ENCODE measurements at places on chromosomes 16 and 17.

GRCh38 chr16:11405331-11406176 lies 60.3 kb downstream of the RMI2 start:
- peak; percentile 88 for DNase-seq

GRCh38 chr17:676060-676700 lies 38.5 kb downstream of the VPS53 start:
- no peak for DNase-seq

DNA sequence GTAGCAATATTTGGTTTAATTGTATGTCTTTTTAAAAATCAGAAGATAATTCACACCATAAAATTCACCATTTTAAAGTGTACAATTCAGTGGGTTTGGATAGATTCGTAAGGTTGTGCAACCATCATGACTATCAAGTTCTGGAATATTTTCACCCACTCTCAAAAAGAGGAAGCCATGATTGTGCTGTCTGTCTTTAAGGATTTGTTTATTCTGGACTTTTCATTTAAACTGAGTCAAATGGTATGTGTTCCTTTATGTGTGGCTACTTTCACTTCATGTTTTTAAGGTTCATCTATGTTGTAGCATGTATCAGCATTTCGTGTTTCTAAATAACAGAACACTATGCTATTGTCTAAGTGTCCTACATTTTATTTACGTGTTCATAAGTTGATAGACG lies 68.1 kb upstream of the CPHXL start:
- no peak for DNase-seq

- DNase-seq: no peak
Measured at GRCh38 chr17:60372790-60373483, 19.0 kb downstream of the USP32 start.

GRCh38 chr17:16027708-16028584 lies 28.3 kb downstream of the TTC19 start:
- DNase-seq: peak; percentile 89

DNA sequence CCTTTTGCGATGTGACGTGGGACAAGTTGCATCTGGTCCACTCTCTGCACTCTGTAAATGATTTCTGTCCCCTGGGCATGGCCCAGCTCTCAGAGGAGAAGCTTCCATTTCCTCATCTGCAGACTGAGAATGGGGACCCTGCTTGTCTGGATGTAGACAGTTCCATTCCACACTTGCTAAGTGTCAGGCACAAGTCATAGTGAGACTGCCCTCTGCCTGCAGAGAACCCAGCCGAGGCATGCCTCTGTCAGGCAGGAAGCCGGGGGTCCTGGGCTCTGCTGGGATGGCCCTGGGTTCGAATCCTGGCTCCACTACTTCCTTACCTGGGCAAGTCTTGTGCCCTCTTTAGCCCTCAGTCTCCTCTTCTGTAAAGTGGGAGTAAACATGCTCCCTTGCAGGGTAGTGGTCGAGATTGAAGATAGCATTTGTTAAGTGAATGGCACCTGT lies 4.1 kb downstream of the MAP2K3 start:
- DNase-seq: peak; percentile 84

DNA sequence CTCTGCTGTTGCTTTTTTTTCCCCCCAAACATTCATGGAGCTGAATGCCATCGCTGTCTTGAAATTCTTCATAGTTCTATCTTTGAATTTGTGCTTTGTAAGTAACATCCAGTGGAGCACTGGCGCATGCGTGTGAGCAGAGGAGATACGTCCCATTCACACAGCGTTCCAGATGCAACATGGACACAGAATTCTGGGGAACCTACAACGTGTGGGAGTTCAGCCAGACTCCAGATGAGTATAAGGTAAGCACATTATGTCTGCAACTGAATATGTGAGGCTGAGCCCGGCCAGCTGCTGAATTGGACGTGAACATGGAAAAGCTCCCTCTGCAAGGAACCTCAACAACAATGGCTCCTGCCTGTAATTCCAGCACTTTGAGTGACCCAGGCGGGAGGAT lies 4.3 kb upstream of the ATP1B2 start:
- no peak for DNase-seq

GRCh38 chr17:75876190-75876937 lies 2.0 kb downstream of the TRIM47 start:
- peak; percentile 87 for DNase-seq

DNA sequence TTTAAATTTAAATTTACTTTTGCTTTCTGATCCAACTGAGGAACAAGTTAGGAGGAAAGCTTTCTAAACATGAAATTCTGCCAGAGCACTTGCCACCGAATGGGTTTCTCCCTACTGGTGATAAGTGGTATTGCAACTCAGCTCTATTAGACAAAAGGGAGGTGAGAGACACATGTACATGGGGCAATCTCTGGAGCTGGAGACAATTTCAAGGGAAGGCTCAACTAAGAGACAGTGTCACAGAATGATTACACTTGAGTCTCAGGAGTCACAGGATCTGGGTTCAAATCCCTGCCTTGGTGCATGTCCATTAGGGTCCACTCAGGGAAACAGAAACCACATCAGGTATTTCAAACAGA lies 37.4 kb downstream of the SOCS1 start:
- DNase-seq: no peak

DNA sequence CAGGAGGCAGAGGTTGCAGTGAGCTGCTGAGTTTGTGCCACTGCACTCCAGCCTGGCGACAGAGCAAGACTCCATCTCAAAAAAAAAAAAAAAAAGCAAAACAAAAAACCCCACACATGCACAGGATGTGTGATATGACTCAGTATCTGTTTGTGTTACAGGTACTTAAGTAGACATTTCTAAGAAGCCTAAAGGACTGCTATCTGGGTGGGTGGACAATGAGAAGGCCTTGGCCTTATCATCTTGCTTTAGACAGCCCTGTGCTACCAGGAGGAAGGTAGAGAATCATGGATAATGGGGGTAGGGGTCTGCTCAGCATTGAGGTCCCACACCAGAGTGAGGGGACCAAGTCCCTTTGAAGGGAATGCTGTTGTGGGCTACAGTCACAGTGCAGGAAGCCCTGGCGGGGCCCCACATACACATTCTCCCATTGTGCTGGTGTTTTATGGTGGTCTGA lies 26.7 kb downstream of the PLD6 start:
- DNase-seq: peak; percentile 18

DNA sequence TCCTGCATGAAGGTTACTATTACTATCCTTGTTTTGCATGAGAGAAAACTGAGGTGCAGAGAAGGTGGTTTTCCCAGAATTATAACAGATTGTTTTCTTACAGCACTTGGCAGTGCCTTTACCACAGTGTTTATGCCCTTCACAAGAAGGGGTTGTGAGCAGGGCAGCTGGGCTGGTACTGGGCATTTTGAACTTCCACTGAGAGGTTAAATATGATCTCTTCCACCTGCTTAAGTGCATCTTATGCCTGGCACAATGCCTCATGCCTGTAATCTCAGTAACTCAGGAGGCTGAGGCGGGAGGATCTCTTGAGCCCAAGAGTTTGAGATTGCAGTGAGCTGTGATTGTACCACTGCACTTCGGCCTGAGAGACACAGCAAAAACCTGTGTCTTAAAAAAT lies 36.2 kb downstream of the NDE1 start:
- DNase-seq: no peak

DNA sequence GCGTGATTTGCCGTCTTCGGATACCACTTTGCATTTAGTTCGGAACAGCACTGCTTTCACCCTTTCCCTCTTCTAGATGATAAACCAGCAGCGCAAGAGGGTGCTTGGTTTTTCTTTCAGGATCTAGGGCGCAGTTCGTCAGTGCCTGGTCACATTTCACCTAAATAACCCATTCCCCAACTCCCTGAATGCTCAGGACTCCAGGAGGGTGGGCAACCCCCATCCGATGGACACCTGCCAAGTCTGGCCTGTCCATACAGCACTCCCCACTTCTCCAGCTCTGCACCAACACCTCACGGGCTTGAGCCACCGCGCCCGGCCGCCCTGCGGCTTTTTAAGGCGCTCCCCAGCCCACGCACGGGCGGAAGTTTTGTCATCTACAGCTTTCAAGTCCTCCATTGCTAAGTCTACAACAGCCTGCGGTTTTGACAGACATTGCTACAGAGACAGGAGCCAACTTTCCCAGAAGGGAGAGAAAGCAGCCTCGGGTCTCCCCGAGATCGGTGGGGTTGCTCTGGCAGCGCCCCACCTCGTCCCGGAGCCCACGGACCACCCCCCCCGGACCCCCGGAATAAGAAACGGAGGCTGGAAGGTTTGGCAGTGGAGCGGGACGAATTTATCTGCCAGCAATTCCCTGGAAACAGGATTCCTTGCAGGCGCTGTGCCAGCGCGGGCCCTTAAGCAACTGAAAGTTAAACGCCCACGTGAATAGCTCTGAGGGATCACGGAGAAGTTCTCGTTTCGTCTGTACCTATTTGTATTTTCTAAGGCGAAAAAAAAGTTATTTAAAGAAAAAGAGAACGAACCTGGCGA lies 38.6 kb upstream of the SLFN13 start:
- DNase-seq: peak; percentile 97

DNA sequence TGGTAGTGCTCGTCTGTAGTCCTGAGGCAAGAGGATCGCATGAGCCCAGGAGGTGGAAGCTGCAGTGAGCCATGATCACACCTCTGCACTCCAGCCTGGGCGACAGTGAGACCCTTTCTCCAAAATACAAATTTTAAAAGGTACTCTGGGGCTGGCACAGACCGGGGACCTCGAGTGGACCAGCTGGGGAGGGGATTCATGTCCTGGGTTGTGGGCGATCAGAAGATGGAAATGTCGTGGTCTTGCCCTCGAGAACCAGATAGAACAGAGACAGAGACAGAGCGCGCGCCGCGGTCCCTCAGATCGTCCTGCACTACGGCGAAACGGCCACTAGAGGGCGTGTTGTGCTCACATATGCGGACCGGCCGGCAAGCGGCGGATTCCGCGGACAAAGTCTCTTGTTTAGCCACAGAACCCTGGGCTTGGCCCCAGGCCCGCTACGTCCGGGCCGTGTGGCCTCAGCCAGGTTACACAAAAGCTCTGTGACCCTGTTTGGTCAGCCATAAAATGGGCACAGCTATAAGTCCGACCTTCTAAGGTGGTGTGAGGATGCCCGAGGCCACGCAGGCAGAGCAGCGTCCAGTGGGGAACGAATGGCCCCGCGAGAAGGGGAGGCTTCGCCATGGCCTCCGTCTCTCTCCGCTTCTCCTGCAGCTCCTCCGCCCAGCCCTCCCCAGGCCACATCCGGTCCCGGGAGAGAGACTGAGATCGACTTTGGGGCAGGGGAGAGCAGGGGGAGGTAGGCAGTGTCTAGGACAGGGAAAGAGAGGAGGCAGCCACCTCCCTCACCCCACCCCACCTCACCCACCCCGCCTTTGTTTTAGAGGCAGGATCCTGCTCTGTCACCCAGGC lies 14.6 kb upstream of the SBK1 start:
- peak; percentile 96 for DNase-seq

GRCh38 chr16:65689726-65690125 lies 567.9 kb upstream of the CDH11 start:
- no peak for DNase-seq

- DNase-seq: peak; percentile 46
Measured at GRCh38 chr17:60941028-60941427, 263.4 kb downstream of the BCAS3 start.

DNA sequence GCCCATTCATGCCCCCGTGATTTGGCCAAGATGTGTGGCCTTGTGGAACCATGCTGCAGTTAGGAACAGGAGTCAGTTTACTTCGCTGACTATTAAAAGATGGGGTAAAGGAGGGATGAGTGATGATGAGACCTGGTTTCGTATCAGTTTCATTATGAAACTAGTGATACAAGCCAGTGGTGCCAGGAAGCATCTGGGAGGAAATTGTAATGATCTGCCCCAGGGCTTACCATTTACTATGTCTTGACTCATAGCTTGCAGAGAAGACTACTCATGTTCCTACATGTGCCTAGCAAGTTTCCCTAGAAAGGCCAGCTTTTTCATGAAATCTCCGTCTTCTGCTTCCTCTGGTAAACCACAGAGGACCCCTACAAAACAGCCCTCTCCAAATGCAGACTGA lies 23.2 kb downstream of the CDH3 start:
- DNase-seq: no peak

- no peak for DNase-seq
Measured at GRCh38 chr17:16512011-16512410, 20.0 kb upstream of the LRRC75A start.

GRCh38 chr17:19720631-19721426 lies 4.4 kb upstream of the SLC47A2 start:
- DNase-seq: peak; percentile 51

DNA sequence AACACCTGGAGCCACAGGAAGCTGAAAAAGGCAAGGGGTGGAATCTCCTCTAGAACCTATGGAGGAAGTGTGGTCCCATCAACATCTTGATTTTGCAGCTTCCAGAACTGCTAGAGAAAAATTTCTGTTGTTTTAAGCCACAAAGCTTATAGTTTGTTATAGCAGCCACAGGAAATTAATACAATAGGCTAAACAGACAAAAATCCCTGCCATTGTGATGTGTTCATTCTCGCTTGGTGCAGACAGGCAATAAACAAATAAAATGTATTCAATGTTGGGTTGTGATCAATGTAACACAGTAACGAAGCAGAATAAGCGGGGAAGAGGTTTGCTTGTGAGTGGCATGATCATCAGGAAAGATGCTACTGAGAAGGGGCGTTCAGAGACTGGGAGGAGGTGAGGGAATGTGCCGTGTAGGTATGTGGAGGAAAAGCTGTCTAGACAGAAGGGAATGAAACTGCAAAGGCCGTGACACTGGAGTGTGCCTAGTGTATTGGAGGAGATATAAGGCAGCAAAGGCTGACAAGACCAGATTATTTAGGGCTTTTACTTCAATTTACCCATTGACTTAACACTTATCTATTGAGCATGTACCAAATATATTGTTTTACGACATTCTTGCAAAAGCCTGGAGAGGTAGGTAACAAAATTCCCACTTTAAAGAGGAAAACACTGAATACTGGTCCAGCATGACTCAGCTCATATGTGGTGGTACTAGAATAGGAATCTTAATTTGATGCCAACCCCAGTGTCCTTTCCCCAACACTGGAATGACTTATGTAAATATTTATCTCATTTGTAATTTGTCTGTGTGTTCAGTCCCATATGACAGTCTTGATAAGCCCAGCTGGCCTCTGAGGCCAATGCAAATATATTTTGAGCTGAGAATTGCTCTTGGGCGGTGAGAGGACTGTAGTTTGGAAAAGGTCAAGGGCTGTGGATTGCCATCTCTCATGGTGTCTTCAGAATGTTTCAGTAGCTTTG lies 375.9 kb downstream of the CDH13 start:
- DNase-seq: peak; percentile 50

GRCh38 chr17:49349541-49349940 lies 12.5 kb downstream of the ZNF652 start:
- no peak for DNase-seq

DNA sequence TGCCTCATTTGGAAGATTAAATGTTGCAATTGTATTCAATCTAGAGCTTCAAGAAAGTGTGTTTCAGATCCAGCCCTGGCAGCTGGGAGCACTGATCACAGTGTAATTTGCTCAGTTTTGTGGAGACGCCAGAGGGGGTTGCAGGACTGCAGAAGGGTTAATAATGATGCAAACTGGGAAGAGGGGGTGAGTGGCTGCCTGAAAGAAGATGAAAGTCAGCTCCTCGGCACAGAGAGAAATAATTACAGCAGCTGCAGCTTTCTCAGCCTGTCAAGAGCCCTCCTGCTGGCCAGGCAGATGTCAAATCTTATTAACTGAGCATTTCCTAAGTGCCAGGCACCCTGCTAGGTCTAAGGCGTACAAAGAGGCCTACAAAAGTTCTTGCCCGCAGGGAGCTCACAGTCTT lies 97.7 kb downstream of the ZNF18 start:
- no peak for DNase-seq

- DNase-seq: peak; percentile 15
Measured at GRCh38 chr16:35750157-35750689, 2290.8 kb downstream of the TP53TG3F start.
